ENCODE measurements at places on chromosomes 1 and 21. TPM values are rescaled to one million over a fixed set of nuclear protein-coding genes. Genes with fewer than 3 reads are reported as not detected.

Gene IFI6
- 102 TPM for total RNA-seq

Gene CCDC28B
- 63.7 TPM for total RNA-seq

Gene RBM11
- 0.13 TPM for total RNA-seq

Gene SPRR4
- not detected for total RNA-seq
